Left hindlimb (tissue), 1 donor: ENCODE measurements at places on chromosomes 5 and 9.

DNA sequence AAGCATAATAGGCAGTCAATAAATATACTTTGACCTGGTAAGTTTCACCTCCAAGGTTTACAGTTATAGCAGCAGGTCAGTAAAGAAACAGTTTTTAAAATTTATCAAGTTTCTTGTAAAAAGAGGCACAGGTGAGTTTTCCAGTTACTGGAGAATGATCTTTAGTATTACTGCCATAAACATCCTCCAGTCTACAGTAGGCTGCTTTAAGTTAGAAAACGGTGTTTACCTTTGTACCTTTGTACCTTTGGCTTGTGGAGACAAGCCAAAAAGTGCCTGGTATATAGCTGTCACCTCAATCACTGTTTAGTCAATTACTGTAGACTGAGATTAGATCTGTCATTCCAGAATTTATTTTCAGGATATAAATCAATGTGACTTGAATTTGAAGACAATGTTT, 42.7 kb upstream of the SRFBP1 start:
- DNase-seq = no peak

GRCh38 chr5:38456657-38457399, 99.6 kb downstream of the LIFR start:
- DNase-seq = no peak

DNA sequence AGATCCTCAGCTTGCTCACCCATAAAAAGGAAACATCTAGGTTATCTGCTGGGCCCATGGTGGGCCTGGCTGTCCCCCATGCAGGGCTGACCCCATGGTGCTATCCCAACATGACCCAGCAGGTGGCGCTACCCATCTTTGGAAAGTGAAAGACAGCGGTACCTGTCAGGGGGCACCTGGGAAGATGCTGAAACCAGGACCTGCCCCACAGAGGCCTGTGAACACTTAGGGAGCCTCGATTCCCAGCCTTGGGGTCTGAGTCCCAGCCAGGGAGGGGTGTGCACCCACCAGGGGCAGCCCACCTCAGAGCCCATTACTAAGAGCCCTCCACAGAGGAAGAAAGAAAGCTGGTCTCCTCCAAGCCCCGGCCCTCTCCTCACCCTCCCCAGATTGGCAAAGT, 46.6 kb upstream of the IPPK start:
- no peak for DNase-seq

- no peak for DNase-seq
Measured at GRCh38 chr5:175837171-175837699, 34.1 kb upstream of the CPLX2 start.
